Calu3 (cell line): ENCODE measurements at places on chromosomes 2 and 18. TPM values are rescaled to one million over a fixed set of nuclear protein-coding genes. Genes with fewer than 3 reads are reported as not detected.

DNA sequence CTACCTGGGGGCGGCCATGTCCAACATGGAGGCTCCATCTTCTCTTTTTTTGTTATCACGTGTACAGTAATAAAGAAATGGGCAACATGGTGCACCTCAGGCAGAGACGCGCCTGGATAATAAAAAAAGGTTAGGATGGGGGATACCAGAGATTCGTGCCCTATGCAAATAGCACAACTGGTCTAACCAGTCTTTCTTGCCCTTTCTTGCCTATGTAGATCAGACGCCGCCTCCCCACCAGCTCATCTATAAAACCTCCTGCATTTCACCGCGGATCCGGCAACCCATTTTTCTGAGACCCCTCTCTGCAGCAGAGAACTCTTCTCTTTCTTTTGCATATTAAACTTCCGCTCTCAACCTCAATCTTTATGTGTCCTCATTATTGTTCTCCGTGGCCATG, 68.7 kb downstream of the MYL12B start:
- no peak for DNase-seq

ALPG gene
- not detected in 2 replicates for total RNA-seq

GRCh38 chr2:176009445-176009844, 7.4 kb upstream of the LNPK start:
- no peak for DNase-seq

TNS1 gene
- 2.2 and 2.3 TPM in 2 replicates for total RNA-seq

DNA sequence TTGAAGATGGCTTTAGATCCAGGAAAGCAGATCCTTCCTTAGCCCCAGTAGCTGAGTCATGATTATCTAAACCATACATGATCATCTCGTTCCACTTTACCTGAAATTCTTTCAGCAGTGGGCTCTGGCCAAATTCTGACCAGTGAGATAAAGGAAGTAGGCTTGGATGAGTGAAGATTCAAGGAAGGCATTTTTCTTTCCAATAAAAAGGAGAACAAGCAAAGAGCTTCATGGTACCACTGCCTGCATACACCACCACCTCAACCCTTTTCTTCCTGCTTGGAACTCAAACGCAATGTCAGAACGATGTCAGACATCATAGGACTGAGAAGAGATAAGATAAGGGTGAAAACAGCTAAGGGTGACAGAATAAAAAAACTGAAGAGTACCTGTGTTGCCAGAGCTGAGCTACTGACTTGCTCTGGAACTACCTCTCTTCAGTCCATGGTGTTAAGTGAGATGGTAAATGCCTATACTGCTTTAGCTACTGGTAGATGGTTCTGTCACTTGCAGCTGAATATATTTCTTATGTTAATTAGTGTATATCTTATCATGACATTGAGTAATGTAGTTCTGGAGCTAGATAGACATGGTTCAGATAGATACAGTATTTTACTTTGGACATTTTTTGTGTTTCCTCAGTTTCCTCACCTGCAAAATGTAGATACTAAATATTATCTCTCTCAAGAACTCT, 58.7 kb upstream of the ACVR1 start:
- no peak for DNase-seq
